ENCODE measurements at places on chromosomes 4 and X.

- DNase-seq: peak; percentile 9
Measured at GRCh38 chr4:38860788-38861424, 4.3 kb upstream of the TLR6 start.

GRCh38 chr4:138772366-138772765 is 243.2 kb upstream of the NOCT start:
- DNase-seq: no peak

- DNase-seq: no peak
Measured at GRCh38 chr4:186167605-186168004, 23.8 kb upstream of the CYP4V2 start.

DNA sequence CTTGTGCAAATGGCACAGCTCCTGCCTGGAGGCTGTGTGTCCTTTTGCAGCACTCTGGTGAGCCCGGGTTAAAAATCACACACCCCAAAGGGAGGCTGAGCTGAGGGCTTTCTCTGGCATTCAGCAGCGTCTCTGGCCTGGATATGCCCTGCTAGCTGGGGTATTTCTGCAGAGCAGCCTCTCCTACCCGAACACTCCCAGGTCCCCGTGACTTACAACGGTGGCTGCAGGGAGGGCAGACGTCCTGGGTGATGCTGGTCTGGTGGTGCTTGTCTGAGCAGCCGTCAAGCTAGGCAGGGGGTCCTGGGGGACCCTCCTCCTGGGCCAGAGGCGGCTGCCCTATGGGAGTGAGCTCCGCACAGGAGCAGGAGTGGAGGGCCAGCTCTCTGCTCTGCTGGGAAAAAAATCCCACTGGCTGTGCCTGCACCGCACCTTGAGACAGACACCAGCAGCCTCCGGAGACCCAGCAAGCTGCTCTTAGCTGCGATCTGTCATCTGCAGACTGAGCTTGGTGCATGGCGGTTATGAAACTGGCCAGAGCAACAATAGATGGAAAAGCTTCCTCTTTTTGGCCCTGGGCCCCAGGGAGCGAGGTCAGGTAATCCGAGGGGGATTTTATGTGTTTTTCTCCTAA is 41.3 kb upstream of the ASMTL start:
- DNase-seq: no peak

GRCh38 chrX:74250574-74250973 is 53.4 kb upstream of the ZCCHC13 start:
- no peak for DNase-seq

- DNase-seq: no peak
Measured at GRCh38 chrX:41150043-41150442, 64.8 kb downstream of the USP9X start.

GRCh38 chr4:75895744-75896314 is 6.4 kb downstream of the PPEF2 start:
- DNase-seq: no peak

DNA sequence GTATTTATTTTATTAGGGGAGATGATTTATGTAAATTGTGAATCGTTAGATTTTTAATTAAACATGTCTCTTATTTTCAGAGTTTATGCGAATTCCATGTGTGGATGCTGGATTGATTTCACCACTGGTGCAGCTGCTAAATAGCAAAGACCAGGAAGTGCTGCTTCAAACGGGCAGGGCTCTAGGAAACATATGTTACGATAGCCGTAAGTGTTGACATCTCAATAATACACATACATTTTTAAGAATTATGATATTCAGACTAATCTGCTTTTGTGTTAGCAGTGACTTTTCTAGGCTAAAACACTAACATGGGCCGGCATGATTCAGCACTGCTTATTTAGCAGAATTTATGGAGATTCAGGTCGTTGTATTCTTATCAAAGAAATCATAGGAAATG is 91.2 kb downstream of the RAP1GDS1 start:
- DNase-seq: no peak

DNA sequence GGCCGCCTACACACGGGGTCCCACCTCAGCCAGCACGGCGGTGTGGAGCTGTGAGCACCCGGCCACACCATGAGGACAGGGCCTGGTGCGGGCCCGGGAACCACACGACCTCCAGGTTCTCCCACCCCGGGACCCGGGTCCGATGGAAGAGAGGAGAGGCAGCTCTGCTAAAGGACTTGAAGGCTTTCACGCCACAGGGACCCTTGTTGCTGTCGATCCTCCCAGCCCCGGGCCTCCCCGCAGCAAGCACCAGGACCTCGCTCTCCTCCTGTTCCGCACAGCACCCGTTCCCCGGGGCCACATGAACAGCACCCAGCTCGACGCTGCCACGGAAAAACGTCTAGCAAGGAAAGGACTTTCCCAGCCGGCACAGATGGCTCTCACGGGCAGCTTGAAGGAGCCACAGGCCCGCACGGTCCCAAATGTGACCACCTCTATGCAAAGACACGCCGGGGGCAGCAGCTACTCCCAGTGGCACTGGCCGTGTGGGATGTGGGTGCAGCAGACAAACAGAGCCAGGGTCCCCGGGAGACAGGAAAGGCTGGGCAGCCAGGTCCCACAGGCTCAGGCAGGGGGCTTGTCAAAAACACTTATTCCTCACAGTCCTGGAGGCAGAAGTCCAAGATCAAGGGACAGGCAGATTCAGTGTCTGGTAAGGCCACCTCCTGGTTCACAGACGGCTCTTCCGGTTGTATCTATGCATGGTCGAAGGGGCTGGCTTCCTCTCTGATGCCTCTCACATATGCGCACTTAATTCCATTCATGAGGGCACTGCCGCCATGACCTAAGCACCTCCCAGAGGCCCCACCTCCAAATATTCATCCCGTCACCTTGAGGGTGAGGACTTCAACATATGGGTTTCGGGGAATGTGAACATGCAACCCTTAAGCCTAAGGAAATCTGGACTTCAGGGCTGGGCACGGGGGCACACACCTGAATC is 24.7 kb downstream of the FAM53A start:
- no peak for DNase-seq

GRCh38 chr4:6869944-6870343 is 39.7 kb upstream of the TBC1D14 start:
- no peak for DNase-seq

DNA sequence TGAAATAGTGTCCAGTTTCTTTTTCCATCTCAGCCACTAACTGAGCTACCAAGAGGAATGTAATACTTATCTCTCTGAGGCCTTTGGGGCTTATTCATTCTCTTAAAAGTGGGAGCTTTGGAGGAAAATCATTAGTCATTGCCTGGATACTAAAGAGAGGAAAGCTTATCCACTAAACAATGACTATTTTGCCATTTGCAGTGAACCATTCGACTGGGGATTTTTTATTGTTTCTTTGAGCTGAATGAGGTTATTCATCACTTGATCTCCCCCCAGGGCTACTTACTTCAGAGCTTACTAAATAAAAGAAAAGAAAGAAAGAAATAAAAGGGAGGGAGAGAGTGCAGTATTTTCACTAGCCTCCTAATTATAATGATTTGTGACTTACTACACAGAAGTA is 1329.5 kb upstream of the TENM3 start:
- DNase-seq: no peak

DNA sequence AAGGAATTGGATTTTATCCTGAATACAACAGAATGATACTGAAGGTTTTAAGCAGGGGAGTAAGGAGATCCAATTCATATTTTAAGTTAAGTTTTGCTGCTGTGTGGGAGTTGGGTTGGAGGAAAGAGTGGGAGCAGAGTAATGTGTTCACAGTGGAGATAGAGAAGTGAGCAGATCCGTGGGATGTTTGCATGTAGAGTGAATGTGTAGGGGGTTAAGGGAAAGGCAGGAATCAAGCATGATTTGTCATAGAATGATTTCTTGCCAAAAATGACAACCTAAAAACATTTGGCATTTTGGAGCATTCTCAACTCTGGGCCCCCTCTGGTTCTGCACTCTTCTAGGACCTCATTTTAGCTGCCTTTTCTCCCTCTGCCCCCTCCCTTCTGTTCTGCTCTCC is 76.6 kb downstream of the ARHGAP10 start:
- DNase-seq: no peak

- DNase-seq: no peak
Measured at GRCh38 chr4:23822181-23822580, 67.7 kb downstream of the PPARGC1A start.

DNA sequence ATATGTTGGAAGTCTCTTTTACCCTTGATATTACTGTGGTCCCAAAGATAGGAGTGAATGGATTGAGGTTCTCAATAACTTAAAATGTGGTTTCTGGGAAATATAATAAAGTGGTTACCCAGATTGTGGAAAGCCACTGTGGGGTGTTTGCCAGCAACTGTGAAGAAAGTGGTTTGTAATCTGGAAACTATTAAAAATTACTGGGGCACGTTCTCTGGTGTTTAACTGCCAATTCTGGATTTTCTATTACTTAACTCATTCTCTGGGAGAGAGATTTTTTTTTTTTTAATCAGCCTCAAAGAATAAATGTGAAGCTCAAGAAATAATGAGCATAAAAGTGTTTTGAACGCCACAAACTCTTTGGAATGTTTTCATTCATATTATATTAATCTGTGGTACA is 4.9 kb upstream of the CXCL6 start:
- no peak for DNase-seq

DNA sequence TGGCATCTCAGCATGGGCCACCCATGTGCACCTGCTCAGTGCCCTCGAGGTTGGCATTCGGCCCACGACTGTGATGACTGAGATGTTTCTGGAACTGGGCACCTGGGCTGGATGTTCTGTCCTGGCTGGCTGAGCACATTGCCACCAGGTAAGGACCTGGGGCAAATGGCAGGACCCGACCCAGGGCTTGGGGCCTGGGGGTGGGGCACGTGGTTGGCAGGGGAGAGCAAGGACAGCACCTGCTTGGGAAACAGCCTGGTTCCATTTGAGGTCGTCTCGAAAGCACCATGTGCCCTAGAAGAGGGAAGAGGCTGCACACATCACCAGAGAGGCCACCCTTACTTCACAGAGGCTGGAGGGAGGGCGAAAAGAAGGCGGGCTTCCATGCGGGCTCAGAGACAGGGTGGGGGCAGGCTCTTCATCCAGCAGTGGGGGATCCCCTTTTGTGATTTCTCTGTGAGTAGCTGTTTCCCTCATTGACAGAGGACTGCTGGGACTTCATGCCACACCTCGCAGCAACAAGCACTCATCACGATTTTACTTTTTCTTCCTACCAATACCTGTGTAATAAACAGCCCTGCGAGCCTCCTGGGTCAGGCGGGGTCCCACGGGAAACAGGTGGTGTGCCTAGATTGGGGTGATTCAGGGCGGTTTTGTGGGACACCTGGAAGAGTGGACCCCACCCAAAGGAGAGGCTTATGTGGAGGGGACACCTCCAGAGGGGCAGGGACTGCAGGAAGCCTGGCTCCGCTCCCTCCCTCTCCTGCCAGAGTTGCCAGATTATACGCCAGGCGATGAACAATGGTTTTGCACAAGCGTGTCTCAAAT is 12.0 kb downstream of the TMEM187 start:
- no peak for DNase-seq

- DNase-seq: no peak
Measured at GRCh38 chrX:12614266-12614665, 176.9 kb upstream of the PRPS2 start.

DNA sequence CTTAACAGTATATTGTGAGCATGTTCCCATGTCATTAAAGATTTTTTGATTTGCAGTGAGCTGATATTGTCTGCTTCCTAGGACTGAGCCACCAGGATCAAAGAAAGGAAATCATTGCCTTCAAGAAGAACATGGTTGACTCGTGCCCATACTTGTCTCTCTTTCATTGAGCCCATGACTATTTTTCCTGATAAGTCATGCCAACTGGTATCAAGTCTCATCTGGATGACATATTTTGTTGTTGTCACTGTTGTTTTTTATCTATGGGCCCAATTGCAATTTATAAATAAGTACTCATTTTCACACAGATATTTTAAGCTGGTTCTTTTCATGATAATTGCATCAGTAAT is 10.2 kb upstream of the RHOH start:
- DNase-seq: no peak

- no peak for DNase-seq
Measured at GRCh38 chr4:129379429-129379828, 283.5 kb downstream of the C4orf33 start.

GRCh38 chr4:178275671-178276360 is 833.6 kb upstream of the AGA start:
- no peak for DNase-seq

GRCh38 chr4:48352793-48353192 is 11.5 kb downstream of the SLAIN2 start:
- DNase-seq: no peak

DNA sequence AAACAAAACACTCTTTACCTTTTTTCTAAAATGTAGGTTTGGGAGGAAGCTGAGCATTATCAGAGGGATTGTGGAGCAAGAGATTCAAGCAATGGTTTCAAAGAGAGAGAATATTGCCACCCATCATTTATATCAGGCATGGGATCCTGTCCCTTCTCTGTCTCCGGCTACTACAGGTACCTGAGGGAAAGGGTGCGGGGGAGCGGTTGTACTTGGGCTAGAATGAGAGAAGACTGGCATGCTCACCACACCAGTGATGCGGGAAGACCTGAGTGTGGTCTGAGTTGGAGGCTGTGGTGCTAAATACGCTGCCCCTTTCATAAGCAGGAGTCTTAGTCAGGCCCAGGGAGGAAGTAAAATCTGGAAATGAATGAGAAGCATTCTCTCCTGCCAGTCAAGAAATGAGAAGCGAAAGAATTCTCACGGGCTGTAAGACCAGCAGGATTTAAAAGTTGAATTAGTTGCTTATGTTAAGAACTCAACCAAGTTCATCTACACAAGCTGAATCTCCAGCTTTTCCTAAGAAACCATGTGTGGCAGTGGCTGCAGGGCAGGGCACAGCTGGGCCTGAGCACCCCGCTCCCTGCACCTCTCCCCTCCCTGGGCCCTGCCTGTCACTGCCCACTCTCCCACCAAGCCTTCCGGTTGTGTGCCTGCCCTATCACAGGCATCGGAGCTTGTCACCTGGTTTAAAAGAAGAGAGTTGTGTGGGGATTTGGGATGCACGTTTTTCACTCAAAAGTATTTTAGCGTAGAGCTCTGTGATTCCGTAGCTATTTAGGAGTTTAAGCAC is 24.8 kb upstream of the MSANTD1 start:
- no peak for DNase-seq

GRCh38 chr4:3816256-3816825 is 50.2 kb downstream of the ADRA2C start:
- DNase-seq: no peak
